ENCODE measurements at places on chromosomes 12 and 14.

DNA sequence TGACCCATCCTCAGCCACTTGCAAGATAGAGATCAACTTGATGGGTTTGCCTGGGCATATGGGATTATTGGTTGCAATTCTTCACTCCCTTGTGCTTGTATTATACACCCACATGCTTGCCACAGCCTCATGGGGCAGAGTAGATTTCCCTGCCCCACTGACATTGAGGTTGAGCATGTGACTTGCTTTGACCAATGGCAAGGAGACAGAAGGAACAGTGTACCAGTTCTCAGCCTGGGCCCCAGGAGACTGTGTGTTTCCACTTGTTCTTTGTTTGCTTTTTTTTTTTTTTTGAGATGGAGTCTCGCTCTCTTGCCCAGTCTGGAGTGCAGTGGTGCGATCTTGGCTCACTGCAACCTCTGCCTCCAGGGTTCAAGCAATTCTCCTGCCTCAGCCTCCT lies 31.8 kb downstream of the CALM1 start:
- no peak for DNase-seq

DNA sequence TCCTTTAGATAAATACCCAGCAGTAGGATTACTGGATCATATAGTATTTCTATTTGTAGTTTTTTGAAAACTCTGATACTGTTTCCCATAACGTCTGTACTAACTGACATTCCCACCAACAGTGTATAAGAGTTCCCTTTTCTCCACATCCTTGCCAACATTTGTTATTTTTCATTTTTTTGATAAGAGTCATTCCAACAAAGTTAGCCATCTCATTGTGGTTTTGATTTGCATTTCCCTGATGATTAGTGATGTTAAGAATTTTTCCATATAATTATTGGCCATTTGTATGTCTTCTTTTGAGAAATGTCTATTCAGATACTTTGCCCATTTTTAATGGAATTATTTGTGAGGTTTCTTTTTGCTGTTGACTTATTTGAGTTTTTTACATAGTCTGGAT lies 486.0 kb downstream of the FLRT2 start:
- no peak for DNase-seq

- DNase-seq, result no peak
Observed at GRCh38 chr12:93541578-93542225, 30.8 kb upstream of the SOCS2 start.

- DNase-seq, result no peak
Observed at GRCh38 chr12:74963304-74963703, 246.3 kb downstream of the KCNC2 start.

DNA sequence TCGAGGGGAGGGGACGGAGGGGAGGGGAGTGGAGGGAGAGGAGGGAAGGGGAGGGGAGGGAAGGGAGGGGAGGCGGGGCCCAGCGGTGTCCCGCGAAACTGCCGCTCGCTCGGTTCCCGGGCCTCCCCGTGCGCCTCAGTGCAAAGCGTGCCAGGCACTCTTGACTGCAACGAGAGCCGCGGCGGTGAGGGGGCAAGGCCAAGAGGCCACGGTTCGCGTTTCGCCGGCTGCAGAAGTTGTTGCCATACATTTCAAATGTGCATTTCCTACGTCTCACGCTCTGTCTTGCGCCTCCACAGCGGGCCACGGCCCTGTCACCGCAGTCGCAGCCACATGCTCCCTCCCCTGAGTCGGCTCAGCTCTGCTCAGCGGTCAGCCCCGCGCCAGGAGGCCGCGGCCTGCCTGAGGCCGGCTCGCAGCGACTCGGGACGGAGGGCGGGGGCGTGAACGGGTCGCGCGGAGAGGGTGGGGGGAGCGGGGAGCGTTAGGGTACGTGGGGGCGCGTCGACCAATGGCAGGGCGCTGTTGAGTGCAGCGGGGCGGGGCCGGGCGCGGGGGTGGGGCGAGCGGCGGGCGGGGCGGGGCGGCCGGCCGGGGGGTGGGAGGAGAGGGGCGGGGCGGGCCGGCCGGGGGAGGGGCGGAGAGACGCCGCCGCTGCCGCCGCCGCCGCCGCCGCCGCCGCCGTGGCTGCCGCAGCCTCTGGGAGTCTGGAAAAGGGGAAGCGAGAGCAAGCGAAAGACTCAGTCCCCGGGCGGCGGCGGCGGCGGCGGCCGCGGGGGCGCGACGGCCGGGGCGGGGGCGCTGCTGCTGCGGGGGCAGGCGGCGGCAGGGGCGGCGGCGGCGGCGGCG lies at the start of gene PPP2R5C:
Gene PPP2R5C (plus strand): TSS at position 678 of the 849 bp plus-strand sequence. CDS start 185 bp downstream, outside the sequence.
- DNase-seq, result peak; percentile 79

DNA sequence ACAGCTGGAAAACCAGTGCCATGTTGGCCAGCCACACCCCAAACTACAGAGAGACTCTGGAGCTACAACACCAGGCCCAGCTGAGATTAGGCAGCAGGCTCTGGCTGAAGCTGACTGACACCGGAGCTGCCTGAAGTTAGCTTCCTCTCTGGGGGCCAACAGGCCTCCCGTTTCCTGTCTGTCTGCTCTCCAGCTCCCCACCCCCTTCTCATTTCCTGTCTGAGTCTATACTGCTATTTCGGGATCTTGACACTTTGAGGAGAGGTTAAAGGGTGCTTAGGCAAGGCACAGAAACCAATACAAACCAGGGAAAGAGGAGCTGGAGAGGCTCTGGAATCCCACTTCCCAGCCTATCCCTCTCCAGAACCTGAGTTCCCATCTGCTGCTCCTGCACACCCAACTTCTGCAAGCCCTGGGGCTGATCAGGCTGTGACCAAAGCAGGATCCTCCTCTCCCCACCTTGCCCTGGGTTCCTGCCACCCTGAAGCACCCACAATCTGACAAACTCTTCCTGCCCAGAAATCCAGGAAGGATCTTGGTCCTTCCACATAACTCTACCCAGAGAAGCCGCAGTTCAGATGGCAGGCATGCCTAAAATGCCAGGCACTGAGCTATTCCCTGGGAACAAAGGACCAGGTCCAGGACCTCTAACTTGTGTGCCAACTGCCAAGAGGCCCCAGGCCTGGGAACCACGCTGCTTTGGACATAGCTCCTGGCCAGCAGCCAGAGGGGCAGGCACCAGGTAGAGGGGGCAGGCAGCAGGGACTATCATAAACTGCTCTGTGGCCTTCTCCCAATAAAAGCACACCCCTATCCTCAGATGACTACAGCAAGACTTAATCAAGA lies 39.9 kb downstream of the PRPF40B start:
- DNase-seq, result peak; percentile 55

GRCh38 chr12:87280893-87281292 lies 748.3 kb downstream of the C12orf50 start:
- no peak for DNase-seq

DNA sequence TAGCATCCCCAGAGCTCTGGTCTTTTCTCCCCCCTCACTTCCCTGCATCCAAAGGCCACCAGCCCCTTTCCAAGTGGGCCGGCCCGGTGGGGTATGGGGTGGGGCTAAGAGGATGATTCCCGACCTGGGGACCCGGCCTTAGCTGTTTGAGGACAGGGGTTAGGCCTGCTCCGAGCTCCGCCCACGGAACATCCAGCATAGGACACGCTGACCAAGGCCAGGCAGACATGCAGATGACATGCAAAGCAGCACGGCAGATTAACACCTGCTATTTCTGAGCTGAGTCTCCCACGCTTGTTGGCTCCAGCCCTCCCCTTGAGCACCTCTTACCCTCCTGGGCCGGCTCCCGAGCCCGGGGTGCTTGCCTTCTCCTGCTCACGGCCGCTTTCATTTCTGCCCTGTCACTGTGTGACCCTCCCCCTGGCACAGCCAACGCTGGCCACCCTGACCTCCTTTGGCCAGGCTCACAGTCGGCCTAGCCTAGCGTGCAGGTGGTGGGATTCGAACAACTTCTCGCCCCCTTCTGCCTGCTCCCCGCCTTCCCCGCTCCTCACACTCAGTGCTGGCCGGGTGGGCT lies 40.2 kb downstream of the TEAD4 start:
- no peak for DNase-seq

- DNase-seq, result no peak
Observed at GRCh38 chr14:61474015-61474414, 152.6 kb downstream of the PRKCH start.

DNA sequence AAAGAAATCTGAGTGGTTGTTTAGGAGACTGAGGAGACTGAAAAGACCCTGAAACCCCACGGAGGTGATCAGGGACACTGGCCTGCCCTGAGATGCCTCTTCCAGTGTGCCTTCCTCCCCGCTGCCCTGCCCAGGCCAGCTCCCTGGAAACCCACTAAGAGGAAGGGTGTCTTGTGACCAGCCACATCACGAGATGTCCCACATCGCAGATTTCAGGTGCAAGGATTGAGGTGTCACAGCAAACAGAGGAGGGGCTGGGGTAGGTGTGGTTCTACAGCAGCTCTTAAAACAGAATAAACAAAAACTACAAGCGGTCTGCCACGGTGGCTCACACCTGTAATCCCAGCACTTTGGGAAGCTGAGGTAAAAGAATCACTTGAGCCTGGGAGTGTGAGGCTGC lies 184.3 kb upstream of the C14orf180 start:
- no peak for DNase-seq

DNA sequence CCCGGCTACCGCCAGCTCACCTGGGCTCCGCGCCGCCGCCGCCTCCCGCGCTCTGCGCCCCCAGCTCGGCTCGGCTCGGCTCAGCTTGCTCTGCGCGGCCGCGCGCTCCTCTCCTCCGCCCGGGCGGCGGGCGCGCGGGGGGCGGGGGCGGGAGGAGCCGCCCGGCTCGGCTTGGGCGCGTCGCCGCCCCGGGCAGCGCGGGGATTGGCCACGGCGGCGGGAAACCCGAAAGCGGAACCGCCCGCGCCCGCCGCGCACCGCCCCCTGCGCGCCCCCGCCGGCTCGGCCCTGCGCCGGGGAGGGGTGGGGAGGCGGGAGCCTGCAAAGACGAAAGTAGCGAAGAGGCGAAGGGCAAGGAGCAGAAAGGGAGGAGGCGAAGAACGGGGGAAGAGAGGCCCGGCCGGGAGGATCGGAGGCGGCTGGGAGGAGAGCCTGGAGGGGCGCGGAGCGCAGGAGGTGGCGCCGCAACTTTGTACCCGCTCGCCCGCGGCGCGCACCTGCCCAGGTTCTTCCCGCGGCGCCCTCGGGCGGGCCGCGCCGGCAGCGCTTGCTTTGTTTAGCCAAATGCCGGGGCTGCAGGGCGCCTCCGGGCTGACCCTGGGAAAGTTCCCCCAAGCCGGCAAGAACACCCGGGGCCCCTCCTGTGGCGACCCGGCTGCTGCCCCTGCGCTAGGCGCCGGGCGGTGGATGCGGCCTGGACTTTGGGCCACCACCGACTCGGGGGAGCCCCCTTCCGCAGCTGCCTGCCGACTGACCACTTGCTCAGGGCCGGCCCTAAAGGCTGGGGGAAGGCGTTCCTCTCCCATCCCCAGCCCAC lies at the start of gene CAMKK2:
Gene CAMKK2 (minus strand): TSS at position 92 of the 817 bp plus-strand sequence. CDS start 22,183 bp downstream, outside the sequence.
- peak; percentile 87 for DNase-seq

- DNase-seq, result no peak
Observed at GRCh38 chr12:45634273-45634917, 95.1 kb upstream of the ARID2 start.

DNA sequence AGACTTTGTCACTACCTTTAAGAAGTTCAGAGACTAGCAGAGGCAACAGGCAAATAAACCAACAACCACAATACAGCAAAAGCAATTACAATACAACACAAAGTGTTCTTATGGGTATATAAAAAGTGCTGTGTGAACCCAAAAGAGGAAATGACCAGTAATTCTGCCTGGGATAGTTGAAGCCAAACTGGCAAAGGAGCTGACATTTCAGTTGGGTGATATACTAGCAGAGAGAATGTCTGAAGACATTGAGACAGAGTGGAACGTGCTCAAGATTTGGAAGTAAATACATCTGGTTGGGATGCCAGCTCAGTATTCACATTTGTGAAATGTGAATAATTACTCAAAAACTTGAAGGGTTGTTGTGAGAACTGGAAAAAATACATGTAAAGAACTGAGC lies 80.6 kb upstream of the GTF2A1 start:
- no peak for DNase-seq

DNA sequence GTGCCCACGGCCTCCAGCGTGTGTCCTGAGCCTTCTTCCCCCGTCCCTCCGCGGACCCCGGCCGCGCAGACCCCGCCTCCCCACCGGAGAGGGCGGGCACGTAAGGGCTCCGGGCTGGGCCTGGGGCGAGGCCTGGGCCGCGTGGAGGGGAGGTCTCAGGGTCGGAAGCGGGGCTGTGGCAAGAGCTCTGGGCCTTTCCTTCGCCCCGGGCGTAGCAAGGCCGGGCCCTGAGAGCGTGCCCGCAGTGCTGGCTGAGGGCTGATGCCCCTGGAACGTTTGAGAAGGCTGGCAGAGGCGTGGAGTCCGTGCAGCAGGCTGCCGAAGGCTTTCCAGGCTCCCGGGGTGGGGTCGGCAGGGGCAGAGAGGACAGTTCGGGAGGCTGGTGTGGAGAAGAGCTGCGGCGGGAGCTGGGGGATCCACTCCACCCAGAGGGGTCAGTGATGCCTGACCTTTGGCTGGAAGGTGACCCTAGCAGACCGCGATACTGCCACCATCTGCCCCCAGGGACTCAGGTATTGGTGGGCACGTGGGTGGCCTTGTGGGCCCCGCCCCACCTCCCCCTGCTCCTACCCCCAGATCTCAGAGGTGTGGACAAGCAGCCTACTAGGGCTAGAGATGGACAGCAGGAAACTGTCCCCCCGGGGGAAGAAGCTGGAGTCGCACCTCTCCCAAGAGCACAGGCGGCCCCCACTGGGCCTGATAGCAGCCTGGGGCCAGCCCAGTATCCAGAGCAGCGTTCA lies 558 bp downstream of the TEX22 start:
- peak; percentile 60 for DNase-seq

DNA sequence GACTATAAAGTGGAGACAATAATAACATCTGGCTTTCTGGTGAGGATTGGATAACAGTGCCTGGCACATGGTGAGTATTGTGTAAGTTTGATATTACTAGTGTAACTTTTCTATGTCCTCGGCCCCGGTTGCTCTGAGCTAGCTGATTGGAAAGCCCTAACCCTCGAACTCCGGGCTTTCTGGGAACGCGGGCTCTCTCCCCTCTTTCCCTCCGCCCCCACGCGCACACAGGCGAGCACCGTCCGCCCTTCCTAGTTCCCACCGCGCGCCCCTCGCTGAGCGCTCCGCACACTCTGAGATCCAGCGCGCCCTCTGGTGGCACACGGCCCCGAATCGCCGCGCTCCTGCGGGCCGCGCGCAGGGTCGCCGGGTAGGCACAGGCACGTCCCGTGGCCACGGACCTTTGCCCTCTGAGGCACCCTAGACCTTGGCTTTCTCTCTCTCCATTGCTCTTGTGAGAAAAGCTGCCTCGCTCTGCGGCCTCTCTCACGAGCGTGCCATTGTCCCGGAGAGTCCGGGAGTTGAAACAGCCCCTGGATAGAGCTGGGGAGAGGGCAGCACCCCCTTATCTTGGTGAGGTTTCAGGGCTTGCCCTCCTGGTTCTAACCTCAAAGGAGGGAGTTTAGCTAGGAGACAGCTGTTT lies 23.2 kb upstream of the ESRRB start:
- DNase-seq, result peak; percentile 50

DNA sequence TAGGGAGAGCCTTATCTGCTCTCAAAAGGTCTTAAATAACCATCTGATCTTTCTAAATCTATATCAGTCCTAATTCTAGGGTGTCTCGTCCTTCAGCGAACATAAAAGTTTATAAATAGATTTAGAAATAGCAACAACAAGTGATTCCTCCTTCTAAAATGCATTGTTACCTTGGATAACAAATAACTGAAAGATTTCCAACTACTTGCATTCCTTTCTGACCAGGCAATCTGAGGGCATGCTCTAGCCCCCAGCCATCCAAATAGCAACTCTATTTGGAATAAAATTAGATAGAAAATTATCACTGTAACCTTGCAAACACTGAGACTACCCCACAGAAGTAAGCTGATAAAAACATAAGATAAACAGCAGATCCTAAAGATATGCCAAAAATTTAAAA lies 21.8 kb upstream of the KRR1 start:
- DNase-seq, result no peak

All from stimulated activated CD4-positive, alpha-beta T cell treated with anti-CD3 and anti-CD28 coated beads, Interleukin-1b, Interleukin-23, amount 100 ng/mL, for 4 hours (primary cell).